ENCODE measurements at places on chromosomes 6 and 20. TPM values are rescaled to one million over a fixed set of nuclear protein-coding genes. Genes with fewer than 3 reads are reported as not detected.

KIF25 gene
- not detected for total RNA-seq

DNA sequence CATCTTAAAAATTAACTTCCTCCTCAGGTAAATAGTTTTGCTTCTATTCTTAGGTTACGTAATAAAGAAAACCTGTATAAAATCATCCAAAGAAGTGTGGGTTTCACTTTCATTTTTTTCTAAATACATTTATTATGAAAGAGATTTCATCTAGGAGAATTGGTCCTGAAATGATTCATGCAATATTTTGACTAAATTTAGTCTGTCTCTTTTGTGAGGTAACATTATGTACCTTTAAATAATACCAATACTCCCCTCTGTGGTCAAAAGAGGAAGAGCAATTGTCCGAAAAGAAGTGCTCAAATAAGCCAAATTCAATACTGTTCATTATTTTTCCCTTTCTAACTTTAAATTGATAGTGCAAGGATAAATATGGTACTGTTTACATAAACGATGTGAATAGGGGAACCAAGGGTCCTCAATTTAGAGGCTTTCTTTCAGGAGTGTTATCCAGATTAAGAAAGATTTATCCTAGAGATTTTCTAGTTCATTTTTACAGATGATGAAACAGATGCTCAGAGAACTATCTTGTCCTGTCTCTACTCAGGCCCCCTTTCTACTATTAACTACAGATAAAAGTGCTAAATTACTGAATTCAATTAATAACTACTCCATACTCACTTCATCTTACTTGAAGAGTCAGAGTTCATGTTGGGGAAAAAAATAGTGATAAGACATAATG, 26.2 kb downstream of the CYP39A1 start:
- no peaks in the 10 kb centered on the region for H3K36me3 ChIP-seq
- no peak overlapping the region for H3K4me3 ChIP-seq
- H3K27me3 ChIP-seq = no peaks in the 10 kb centered on the region
- no peak overlapping the region for H3K27ac ChIP-seq

DNA sequence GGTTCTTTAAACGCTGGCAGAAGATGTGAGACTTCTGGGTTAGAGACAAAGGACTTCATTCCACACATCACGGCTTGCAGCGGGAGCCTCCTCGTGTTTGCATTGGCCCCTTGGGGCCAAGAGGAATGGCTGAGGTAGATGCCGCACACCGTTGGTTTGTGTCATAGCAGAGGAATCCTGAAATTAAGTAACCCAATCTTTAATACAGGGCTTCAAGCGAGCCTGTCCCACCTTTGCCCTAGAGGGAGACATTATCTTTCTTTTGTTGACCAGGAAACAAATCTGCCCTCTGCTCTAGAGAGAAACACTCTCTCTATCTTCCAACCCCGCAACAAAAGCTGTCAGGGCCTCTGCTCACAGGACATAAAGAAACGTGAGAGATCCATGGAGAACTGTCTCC, 277.5 kb upstream of the ZFP64 start:
- no peaks in the 10 kb centered on the region for H3K36me3 ChIP-seq
- H3K4me1 ChIP-seq = peaks cover 5% of the 10 kb centered on the region
- DNase-seq = no peak
- no peaks in the 10 kb centered on the region for H3K27me3 ChIP-seq
- no peak overlapping the region for H3K4me3 ChIP-seq
- H3K27ac ChIP-seq = no peak overlapping the region

MICB gene
- total RNA-seq = 2.8 TPM

KCNQ5 gene
- total RNA-seq = 2.4 TPM

DNA sequence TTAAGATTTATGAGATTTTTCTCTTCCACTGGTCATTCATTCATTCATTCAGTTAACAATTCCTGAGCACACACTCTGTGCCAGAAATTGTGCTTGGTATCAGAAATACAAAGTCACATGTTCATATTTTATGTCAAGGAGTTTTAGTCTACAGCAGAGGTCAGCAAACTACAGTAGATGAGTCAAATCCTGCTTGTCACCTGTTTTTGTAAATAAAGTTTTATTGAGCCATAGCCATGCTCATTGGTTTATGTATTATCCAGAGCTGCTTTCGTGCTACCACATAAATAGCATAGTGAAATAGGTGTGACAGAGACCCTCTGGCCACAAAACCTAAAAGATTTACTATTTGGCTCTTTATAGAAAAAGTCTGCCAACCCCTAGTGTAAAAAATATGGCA, 46.8 kb downstream of the THEMIS start:
- no peak overlapping the region for H3K4me3 ChIP-seq
- no peaks in the 10 kb centered on the region for H3K4me1 ChIP-seq
- H3K27me3 ChIP-seq = no peaks in the 10 kb centered on the region
- no peak overlapping the region for H3K27ac ChIP-seq
- DNase-seq = no peak
- H3K36me3 ChIP-seq = no peaks in the 10 kb centered on the region

AVP gene
- not detected for total RNA-seq

DNA sequence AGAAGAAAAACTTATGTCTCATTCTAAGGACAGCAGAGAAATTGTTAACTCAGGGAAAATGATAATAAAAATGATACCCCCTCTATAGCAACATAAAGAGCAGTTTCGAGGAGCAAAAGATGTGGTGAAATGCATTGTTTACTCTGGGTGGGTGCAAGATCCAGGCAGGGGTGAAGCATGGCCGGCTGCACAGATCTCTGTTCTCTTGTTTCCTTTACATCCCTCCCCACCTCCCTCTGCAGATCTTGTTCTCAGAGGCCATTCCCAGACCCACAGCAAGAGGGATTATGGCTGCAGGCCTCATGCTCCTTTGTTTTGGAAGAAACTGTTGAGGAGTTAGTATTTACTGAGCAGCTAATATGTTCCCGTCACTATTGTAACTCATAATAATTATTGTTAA, 1.8 kb downstream of the BTN3A1 start:
- no peak overlapping the region for H3K27ac ChIP-seq
- H3K4me3 ChIP-seq = no peak overlapping the region
- H3K4me1 ChIP-seq = no peaks in the 10 kb centered on the region
- no peak for DNase-seq

TUBB1 gene
- total RNA-seq = 3.4 TPM

- no peak overlapping the region for H3K27ac ChIP-seq
- H3K4me1 ChIP-seq = no peaks in the 10 kb centered on the region
- no peak overlapping the region for H3K4me3 ChIP-seq
- DNase-seq = no peak
- no peaks in the 10 kb centered on the region for H3K36me3 ChIP-seq
Measured at GRCh38 chr20:56194042-56194441, 54.5 kb upstream of the MC3R start.

- H3K27ac ChIP-seq = no peak overlapping the region
- DNase-seq = no peak
- H3K36me3 ChIP-seq = no peaks in the 10 kb centered on the region
- no peak overlapping the region for H3K4me3 ChIP-seq
- peaks cover 4% of the 10 kb centered on the region for H3K4me1 ChIP-seq
- no peaks in the 10 kb centered on the region for H3K27me3 ChIP-seq
Measured at GRCh38 chr6:89357390-89357789, 4.9 kb upstream of the UBE2J1 start.

ATXN1 gene
- total RNA-seq = 50.1 TPM

ARFGAP1 gene
- total RNA-seq = 35.3 TPM

- H3K4me1 ChIP-seq = peaks cover 37% of the 10 kb centered on the region
- no peak for DNase-seq
- H3K36me3 ChIP-seq = peaks cover 23% of the 10 kb centered on the region
- no peak overlapping the region for H3K27ac ChIP-seq
- H3K27me3 ChIP-seq = no peaks in the 10 kb centered on the region
Measured at GRCh38 chr20:24584538-24585356, 115.3 kb downstream of the SYNDIG1 start.

Data from spinal cord (tissue), 10 donors.